Activated naive CD8-positive, alpha-beta T cell treated with anti-CD3 and anti-CD28 coated beads, Interleukin-2, amount 50 U/mL, for 16 hours (primary cell): ENCODE measurements at places on chromosomes 5 and 9.
A peak's percentile ranks its signal among the peaks of the same experiment; 100 is the strongest.

DNA sequence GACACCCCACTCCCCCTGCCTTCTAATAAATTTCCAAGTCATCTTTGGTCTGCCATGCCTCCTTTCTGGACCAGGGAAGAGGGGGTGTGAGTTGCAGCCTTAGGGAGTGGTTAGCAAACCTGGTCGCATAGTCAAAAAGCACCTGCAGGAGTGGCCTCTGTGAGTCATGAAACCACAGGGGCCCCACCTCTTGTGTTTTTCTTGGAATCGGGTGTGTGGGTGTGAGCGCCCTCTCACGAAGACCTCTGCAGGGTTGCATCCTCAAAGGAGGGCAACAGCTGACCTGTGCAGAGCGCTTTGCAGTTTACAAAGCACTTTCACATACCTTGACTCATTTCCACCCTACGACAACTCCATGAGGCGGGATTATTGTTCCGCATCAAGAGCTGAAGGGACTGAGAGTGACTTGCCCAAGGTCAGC lies 36.8 kb upstream of the TEX48 start:
- DNase-seq, result peak; percentile 84

GRCh38 chr5:134174841-134175839 lies 1.6 kb downstream of the SKP1 start:
- DNase-seq, result no peak

- no peak for DNase-seq
Observed at GRCh38 chr9:137488327-137488653, 29.2 kb upstream of the NSMF start.

GRCh38 chr5:147208134-147208533 lies 26.7 kb upstream of the STK32A start:
- DNase-seq, result no peak

GRCh38 chr9:76713381-76713780 lies 50.9 kb upstream of the PCA3 start:
- no peak for DNase-seq
